Forelimb muscle (tissue), 1 donor: ENCODE measurements at places on chromosomes 2 and 18. TPM values are rescaled to one million over a fixed set of nuclear protein-coding genes. Genes with fewer than 3 reads are reported as not detected.

DNA sequence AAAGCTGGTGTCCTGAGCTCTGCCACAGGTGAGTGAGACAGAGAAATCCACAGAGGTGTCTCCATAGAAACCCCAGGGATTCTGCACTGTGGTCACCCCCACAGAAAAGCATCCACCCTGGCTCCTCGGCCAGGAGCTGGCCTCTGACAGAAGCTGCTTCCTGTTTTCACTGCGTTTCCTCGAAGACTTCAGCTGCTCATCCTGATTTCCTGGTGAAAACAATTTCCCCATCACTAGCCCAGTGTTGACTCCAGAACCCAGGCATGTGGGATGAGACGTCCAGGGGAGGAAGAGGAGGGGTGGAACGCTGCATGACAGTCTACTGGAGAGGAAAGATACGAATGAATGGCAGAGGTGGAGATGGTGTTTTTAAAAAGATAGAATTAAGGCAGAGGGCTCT lies 60.3 kb upstream of the GPR45 start:
- DNase-seq = no peak

DNA sequence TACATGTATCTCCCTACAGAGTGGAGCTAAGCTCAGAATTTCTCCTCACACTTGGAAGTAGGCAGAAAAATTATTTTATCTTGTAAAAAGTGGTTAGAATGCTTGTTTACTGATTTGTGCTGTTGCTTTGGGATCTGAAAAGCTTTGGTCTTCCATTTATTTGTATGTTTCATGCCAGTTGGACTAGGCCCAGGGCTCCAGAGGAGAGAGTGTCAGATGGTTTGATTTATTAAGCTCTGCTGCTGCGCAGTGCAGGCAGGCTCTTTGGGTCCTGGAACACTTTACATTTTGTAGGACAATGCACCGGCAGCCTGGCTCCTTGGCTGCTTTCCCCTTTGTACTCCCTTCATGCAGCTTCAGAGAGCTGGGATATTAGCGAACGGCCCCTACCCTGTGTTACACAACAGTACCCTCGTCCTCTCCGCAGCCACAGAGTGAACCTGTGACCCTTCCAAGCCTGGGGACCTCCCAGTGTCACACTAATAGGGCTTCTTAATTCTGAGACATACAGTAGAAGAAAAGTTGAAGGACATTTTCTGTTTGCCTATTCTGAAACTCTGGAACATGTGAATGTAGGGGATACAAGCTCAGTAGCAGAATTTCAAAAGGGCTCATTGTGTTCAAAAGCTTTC lies 56.7 kb upstream of the EML6 start:
- peak; percentile 44 for DNase-seq

DNA sequence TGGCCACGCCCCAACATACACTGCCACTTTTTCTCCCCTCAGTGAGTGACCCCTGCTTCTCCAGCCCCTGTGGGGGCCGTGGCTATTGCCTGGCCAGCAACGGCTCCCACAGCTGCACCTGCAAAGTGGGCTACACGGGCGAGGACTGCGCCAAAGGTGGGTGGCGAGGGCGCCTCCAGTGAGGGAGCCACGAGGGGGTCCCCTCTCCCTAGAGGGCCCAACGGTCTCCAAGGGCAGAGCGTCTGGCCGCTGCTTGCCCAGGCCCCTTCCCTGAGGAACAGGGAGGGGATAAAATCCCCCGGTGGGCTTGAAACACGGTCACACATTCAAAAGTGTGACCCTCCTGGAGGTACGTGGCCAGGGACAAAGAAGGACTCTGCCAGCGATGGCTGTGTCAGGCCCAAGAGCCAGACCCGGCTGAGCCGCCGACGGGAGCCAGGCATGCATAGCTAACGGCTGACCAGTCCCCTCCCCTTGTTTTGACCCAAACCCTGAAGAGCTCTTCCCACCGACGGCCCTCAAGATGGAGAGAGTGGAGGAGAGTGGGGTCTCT lies 37.2 kb downstream of the MTERF4 start:
- no peak for DNase-seq

GRCh38 chr2:180360283-180360618 lies 353.2 kb upstream of the CWC22 start:
- DNase-seq = no peak

DNA sequence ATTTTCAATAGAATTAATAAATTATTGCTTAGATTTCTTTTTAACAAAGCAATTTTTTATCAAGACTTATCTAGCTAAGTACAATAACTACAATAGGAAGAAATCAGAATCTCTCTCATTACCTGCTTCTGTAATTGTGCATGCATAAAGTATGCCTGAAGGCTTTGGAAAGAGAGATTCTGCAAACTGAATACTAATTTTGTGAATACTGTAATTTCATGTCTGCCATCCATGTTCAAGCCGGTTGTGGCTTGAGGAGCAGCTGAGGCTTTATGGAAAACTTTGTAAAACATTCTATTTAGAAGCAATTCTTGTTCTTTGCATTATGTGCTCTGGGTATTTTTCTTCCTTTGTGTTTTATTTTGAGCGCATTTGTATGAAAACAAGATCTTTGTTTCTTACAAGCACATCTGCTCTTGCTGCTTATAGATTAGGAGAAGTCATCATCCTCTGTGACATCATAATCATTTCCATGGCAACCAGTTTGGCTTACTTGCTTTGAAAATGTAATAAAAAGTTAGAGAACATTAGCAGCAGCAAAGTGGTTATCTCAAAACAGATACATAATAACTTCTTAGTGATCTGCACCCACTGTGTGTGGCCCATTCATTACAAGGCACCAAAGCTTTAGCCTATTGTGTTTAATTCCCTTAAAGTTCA lies 16.0 kb upstream of the IKZF2 start:
- no peak for DNase-seq

GRCh38 chr18:77321823-77322805 lies 72.5 kb downstream of the GALR1 start:
- DNase-seq = no peak

GRCh38 chr2:32425719-32426141 lies 68.9 kb downstream of the BIRC6 start:
- no peak for DNase-seq

- no peak for DNase-seq
Measured at GRCh38 chr2:109676346-109676902, 62.3 kb downstream of the SOWAHC start.

- no peak for DNase-seq
Measured at GRCh38 chr18:62539284-62540165, 16.7 kb downstream of the ZCCHC2 start.

DNA sequence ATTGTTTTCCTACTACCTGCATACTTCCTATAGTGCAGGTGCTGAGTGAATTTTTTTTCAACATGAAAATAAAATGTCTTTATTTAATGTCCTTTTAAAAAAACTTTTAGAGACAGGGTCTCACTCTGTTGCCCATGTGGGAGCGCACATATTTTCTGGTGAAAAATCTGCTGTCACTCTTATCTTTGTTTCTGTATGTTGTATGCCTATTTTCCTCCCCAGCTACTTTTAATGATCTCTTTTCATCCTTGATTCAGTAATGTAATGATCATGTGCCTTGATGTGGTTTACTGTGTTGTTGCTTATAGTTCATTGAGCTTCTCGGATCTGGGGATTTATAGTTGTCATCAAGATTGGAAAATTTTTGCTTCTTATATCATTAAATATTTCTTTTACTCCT lies 117.3 kb downstream of the ARL6IP6 start:
- no peak for DNase-seq

GRCh38 chr2:97997784-97998392 lies 2.1 kb upstream of the TMEM131 start:
- DNase-seq = no peak

DNA sequence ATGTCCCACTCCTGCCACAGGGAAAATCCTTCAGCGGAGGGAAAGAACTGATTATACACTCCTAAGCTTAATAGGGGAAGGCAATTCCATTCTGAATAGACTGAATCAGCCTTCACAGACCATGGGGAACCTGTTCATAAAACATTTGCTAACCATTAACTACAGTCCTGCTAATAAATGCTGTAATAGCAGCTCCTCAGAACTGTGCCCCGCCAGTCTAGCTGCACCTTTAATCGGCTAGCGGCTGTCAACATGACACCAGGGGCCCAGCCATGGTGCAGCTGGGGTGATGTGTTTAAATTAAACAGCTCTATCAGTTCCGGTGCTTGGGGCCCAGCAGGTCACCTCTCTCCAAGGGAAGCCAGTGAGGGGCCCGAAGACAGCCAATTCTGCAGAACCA lies 77.8 kb downstream of the GALNT14 start:
- no peak for DNase-seq

- no peak for DNase-seq
Measured at GRCh38 chr18:54116541-54117257, 107.8 kb downstream of the MBD2 start.

GRCh38 chr2:85132834-85133637 lies at the start of gene TCF7L1:
TCF7L1 (plus strand) TSS chr2:85133392; CDS start chr2:85133685, 293 bp downstream.
- DNase-seq = peak; percentile 71

DNA sequence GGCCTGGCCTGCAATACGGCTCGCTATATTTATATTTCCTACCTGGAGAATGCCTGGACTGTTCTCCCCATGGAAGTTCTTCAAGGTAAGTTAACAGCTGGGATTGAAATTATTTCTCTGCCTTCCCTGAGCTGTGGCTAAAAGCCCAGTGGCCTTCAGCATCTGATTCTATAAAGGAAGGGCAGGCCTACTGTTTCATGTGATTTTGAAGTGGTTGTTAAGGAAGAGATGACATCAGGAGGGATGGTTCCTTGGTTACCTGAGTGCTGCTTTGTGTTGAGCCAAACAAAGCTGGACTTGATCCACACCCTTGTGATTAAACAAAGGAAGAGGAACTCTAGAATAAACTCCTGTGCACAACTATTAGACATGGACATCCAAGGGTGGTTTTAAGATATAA lies 61.6 kb downstream of the MFSD6 start:
- DNase-seq = peak; percentile 74

DNA sequence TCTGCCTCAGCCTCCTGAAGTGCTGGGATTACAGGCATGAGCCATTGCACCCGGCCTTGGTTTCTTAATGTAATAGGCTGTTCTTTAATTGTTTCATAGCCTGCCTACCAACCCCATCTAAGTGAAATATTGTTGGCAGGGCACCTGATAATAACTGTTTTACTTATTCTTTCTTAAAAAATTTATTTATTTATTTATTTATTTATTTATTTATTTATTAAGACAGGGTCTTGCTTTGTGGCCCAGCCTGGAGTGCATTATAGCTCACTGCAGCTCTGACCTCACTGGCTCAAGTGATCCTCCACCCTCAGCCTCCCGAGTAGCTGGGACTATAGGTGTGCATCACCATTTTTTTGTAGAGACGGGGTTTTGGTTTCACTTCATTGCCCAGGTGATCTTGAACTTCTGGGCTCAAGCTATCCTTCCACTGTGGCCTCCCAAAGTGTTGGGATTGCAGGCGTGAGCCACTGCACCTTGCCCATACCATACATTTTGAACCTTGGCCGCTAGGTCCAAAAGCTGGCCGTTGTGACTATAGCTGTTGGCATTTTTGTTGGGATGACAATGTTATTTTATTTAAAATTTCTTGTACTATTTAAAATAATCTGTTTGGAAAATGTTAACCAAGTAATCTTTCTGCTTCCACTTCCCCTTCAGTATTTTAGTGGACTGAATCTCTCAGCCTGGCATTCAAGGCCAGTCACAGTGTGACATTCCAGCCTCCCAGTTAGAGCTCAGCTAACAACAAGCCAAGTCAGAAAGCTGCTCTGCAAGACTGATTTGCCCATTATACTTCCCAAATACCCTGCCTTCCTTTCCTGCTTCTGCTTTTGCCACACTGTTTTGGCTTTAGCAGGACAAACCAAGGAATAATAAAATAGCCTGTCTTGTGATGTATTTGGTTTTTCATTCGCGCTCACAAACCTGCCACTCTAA lies 52.4 kb downstream of the BABAM2 start:
- DNase-seq = no peak

- DNase-seq = no peak
Measured at GRCh38 chr2:10654069-10654468, 35.7 kb downstream of the NOL10 start.

DNA sequence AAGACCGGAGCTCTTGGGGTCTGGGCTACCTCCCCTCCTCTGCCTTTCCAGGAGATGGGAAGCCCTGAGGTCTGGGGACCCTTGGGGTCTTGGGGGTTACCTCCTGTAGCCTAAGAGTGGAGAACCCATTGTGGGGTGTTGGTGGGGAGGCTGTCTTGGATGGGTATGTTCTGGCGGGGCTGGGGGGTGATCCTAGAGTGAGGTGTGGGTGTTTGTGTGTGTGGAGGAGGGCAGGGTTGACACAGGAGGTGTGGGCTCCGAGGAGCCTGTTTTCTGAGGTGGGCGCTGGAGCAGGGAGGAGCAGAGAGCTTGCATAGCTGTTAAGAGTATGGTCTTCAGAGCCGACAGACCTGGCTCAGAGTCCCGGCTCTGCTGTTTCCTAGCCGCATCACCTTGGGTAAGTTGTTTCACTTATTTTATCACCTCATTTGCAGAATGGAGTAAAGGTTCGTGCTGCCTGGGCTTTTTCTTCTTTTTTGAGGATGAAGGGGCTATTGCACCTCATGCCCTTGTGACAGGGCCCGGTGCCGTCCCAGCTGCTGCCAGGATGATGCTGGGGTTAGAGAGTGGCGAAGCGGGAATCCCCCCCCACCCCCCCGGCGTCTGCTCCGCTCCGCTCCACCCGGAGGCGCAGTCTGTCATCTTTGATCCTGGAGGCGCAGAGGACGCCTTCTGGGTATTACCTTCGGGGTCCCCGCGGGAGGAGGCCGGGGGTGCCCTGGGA lies 17.2 kb downstream of the TET3 start:
- DNase-seq = no peak

DNA sequence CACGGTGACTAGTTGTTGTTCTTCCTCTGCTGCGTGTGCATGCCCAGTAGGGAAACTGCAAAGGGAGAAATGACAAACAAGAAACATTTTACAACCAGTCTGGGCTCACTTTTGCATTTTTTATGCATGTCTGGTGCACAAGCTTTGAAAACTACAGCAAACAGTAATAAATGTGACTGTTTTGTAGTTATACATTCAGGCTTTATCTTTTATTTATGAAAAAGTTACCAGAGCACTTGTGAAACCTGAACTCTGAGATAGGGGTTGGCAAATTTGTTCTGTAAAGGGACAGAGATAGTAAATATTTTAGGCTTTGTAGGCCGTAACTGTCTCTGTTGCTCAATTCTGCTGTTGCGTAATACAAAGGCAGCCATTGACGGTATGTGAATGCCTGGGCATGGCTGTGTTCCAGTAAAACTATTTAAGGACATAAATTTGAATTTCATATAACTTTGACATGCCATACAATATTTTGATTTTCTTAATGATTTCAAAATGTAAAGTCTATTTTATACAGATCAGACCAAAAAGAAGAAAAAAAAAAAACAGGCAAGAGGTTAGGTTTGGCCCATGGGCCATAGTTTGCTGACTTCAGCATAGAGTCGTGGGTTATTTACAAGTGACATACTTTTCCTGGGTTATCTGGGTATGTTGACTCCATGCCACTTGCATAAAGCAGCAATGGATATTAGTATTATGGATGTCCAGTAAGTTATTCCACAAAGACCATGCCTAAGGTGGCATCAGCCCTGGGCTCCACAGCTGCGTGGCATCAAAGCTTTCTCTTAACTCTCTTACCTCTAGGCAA lies 53.6 kb upstream of the EML6 start:
- no peak for DNase-seq

GRCh38 chr18:68509902-68510301 lies 205.0 kb downstream of the TMX3 start:
- DNase-seq = no peak

SFT2D3 gene
- polyA plus RNA-seq = not detected

MC5R gene
- polyA plus RNA-seq = 3.1 TPM

BOD1L2 gene
- not detected for polyA plus RNA-seq

PARD3B gene
- polyA plus RNA-seq = 6.8 TPM

EN1 gene
- polyA plus RNA-seq = 6.1 TPM

BOK gene
- polyA plus RNA-seq = 63.4 TPM

CHRNA1 gene
- polyA plus RNA-seq = 158 TPM

UGT1A10 gene
- polyA plus RNA-seq = not detected

MC2R gene
- 0.09 TPM for polyA plus RNA-seq

DTNB gene
- polyA plus RNA-seq = 5.7 TPM

LINC00305 gene
- not detected for polyA plus RNA-seq

REG3A gene
- not detected for polyA plus RNA-seq

EMX1 gene
- 0.08 TPM for polyA plus RNA-seq
